ENCODE measurements at places on chromosomes 13 and 19.

DNA sequence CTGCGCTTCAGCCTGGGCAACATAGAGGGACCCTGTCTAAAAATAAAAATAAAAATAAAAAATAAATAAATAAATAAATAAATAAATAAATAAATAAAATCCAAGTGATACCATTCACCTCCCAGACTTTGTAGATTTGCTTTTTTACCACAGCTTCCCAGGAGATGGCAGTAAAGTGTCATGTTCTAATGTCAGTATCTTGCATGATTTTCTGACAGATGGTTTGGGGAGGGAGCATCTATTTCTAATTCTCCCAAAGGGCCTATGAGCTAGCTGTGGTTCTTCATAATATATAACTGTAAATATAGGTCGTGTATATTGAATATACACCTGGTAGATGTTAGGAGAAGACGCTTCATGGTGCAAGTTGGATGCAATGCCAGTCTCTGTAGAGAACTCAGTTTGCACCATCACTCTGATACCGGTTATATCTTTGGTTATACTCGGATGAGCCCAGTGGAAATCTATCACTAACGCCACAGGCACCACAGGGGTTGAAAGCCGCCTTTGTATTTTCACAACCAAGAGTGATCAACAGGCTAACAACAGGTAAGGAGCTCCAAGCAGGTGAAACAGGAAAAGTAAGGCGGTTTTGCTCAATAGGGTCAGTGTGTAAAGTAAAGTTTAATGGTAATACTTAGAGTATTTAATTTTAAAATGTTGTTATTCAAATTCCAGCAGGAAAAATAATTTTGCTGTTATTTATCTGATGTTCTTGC, 13.9 kb downstream of the APLP1 start:
- DNase-seq: peak; percentile 51

GRCh38 chr19:58060231-58060630, 1.1 kb downstream of the ZNF135 start:
- no peak for DNase-seq

DNA sequence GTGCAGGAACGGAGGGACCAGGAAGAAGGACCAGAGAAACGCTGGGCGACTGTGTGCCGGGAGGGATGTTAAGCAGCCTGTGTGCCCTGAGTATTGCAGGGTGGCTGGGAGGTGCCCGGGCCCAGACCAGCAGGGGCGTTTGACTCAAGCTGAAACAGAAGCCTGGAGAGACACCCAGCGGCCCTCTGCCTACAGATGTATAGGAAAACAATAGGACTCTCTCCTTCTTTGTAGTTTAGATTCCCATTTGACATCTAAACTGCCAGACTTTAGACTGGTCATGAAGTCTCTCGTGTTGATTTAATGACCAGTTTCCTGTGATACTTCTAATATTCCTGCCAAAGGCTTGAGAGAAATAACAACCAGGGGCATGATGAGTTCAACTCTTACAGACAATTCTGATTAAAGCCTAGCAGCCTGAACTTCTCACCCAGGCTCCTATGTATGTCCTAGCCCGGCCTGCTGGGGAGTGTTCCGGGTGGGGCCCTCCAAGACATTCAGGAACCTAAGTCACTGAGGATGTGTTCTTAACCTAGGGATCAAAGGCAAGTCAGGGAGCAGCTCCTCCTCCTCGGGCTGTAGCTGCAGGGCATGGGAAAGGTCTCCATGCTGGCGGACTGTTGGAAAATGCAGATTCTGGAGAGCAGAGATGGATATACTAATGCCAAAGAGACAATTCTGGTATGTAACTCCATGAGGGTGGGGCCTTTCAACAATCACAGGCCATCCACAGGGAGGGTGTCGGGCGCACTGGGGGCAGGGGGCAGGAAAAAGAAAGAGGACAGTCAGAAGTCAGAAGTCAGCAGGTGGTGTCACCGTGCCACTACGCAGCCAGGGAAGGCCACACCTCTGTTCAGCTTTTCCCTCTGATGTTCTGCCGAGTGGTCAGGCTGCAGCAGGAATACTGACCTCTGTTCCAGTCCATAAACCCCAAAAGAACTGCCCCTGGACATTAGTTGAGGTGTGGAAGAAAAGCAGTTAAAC, 131.8 kb downstream of the STARD13 start:
- no peak for DNase-seq

- DNase-seq: no peak
Observed at GRCh38 chr13:37476874-37477273, 121.7 kb downstream of the POSTN start.

- DNase-seq: no peak
Observed at GRCh38 chr19:41845051-41845590, 279 bp downstream of the DMRTC2 start.

GRCh38 chr19:6925386-6925785, 38.0 kb downstream of the ADGRE1 start:
- DNase-seq: no peak

DNA sequence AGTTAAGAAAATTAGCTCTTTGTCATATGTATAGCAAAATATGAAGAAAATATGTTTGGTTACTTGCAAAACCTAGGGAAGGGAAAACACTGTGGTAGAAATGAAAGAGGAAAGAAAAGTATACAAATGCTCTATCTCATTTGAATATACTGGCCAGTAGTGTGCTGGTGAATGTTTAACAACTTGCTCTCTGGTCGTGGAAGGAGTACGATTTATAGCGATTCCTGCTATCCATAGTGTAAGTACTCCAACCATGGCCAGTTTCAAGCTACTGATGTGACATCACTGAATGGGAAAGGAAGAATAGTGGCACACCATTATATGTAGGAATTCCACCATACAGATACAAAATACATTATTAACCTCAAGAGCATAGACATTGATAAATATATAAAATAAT, 9.3 kb downstream of the BORA start:
- DNase-seq: no peak

DNA sequence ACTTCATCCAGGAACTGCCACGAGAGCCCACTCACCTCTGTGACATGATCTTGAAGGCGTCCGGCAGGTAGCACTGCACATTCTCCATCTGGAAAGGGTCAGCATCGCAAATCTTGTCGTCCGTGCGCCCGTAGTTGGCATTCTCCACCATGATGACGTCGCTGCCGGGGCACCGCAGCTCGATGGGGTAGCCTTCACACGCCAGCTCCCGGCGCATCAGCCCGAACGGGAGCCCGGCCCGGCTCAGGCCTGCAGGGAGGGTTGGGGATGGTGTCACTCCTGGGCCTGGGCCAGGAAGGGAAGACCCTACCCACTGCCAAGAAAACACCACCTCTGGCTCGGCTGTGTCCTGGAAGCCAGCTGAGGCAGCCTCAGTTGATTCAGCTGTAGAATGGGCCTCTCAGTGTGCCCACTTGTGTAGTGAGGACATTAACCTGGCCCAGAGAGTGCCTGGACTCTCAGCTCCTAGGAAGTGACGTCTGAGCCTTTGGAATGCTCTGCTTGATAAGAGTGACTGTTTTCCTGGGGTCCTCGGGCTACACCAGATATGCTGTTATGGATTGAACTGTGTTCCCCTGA, 28.4 kb downstream of the ADGRL1 start:
- no peak for DNase-seq

DNA sequence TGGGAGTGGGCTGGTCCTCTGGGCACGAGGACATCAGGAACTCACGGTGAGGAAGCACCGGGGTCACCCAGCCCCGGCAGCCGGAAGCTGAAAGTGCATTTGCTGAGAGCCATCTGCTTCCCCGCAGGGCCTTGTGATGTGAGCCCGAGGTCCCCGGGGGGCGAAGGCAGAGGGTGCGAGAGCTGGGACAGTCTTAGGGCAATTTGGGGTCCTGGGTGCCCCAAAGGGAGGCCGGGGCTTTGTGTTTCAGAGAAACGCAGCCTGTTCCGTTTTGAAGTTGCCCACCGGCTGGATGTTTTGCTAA, 4.8 kb downstream of the F2RL3 start:
- peak; percentile 37 for DNase-seq

- DNase-seq: no peak
Observed at GRCh38 chr19:15299568-15300409, 32.5 kb downstream of the BRD4 start.

DNA sequence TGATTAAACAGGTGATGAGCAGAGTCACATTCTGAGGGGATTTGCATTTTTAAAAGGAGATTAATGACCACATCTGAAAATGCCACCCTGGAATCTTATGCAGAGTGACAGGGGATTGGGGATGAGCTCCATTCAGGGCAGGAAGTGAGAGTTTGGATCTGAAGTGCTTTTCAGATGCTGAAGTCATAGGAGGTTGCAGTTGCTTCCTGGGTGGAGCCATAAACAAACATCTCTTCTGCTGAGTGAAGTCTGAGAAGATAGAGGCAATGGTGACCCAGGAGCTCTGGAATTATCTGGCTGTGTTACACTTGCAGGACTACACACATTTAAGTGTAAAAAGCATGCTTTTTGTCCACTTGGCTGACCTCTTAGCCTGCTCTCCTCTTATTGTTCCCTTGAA, 51.4 kb upstream of the PSG8 start:
- no peak for DNase-seq

DNA sequence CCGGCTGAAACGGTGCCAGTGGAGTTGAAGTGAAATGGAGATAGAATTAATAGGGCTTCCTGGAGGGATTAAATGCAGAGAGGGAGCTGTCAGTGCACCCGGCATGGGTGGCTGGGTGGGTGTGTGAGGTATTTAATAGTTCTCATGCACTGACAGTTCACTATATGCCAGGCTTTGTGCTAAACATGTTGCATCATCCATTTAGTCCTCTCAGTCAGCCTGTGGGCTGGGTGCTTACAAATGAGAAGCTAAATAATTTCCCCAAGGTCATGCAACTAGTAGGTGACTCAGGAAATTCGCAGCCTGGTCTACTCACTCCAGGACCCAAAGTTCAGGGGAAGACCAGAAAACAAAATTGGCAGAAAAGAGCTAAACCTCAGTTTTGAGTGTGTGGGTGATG, 63.5 kb upstream of the SPATA13 start:
- DNase-seq: no peak

DNA sequence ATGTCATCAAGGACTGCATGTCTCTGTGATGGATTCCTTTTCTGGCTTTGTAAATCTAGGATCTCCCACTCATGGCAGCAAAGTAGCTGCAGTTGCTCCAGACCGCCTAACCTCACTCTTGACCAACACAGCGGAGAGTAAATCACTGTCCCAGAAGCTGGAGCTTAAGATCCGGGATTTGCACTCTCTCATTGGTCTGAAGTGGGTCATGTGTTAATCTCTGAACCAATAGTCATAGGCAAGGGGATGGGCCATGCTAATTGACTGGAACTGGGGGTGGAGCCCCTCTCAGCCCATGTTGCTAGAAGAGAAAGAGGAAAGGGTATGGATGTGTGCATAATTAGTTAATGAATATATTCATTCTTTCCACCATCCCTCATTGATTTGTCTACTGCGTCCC, 34.0 kb downstream of the VAV1 start:
- no peak for DNase-seq

DNA sequence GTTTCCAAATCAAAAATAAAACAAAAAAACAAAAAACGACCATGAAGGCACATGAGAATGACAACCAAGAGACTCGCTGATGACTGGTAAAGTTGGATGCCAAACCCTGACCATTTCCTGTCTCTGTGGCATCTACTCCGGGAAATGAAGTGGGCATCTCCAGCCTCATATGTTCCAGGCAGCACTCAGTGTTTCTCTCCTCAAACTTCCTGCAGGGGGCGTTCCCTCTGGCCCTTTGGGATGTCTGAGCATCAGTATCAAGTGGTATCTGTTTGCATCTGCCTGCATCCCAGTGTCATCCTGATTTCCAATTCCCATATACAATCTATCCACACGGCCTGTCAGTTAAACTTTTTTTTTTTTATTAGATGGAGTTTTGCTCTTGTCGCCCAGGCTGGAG, 9.8 kb upstream of the SIGLEC12 start:
- no peak for DNase-seq

- peak; percentile 65 for DNase-seq
Observed at GRCh38 chr13:31431722-31432137, 232.0 kb downstream of the B3GLCT start.

- DNase-seq: peak; percentile 46
Observed at GRCh38 chr13:46648166-46648607, 95.2 kb downstream of the LRCH1 start.

- peak; percentile 72 for DNase-seq
Observed at GRCh38 chr13:74135326-74136083, 1.3 kb upstream of the KLF12 start.

DNA sequence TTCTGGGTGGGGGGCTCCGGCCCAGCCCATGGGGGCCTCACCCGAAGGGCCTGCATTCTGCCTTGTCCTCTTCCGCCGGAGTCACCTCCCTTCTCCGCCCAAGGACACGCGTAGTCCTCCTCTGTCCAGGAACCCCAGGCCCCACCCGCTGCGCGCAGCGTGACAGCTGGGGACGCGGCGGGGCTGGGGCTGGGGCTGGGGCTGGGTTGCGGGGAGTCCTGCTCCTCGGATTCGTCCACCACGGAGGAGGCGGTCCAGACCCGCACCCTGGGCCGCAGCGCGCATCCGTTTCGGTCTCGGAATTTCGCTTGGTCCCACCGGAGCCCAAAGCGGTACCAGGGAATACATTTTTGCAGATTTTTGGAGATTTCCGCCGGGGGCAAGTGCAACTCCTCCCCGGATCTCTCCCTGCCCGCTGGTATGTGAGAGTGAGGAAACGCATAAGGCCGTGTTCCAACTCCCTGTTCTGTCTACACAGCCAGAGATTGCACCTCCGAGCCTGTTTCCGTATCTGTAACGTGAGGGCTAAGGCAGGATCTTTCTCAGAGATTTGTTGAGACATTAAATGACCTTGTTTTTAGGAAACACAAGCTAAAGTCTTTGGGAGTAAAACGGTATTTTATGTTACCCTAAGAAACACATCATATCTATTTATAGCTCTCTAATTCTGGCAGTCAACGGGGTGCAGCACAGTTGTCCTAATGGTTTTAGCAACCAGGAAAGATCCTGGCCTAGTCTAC, at the start of gene COX7A1:
COX7A1 (minus strand) TSS at position 96 of the 740 bp plus-strand sequence; CDS start at position 56, 40 bp downstream.
- no peak for DNase-seq

DNA sequence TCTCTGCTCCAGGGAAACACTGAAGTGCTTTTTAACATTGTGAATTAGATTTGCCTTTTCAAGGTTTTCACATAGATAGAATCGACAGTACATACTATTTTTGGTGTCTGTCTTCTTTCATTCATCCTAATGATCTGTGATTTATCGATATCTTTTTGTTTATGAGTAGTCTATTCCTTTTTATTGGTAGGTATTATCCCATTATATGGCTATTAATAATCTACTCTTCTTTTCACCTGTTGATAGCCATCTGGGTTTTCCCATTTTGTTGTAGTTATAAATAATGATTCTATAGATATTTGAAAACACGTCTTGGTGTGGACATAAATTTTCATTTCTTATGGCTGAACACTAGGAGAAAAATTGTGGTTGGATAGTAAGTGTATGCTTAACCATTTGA, 262.6 kb downstream of the MAB21L1 start:
- DNase-seq: no peak

DNA sequence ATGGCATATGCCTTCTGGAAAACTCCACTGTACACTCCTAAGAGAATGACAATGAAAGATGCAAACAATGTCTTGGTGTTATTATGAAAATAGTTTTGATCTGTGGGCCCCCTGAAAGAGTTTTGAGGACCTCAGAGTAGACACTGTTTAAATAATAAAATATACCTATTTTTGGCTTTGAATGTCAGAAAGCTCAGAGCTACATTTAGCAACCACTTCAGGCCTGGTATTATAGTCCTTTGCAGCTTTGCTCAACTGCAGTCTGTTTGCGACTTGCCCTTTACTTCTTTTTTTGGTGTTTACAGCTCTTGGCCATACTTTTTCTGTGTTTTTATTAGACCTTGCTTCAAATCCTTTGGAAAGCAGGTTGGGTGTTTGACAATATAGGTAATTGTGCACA, 5.8 kb upstream of the UBE2L5 start:
- DNase-seq: no peak

Data from activated naive CD4-positive, alpha-beta T cell treated with anti-CD3 and anti-CD28 coated beads, Interleukin-2, amount 10 ng/mL, durations not matched to agents 7 days and 5 days (primary cell).